ENCODE measurements at places on chromosomes 1 and 21. TPM values are rescaled to one million over a fixed set of nuclear protein-coding genes. Genes with fewer than 3 reads are reported as not detected.

Gene KLF17
- total RNA-seq: not detected

Gene LCE3A
- not detected for total RNA-seq

Gene CASZ1
- total RNA-seq: 45.0 TPM

Gene LAX1
- 1.2 TPM for total RNA-seq

Gene GALNT2
- 67.3 TPM for total RNA-seq

Gene PGLYRP4
- not detected for total RNA-seq

DNA sequence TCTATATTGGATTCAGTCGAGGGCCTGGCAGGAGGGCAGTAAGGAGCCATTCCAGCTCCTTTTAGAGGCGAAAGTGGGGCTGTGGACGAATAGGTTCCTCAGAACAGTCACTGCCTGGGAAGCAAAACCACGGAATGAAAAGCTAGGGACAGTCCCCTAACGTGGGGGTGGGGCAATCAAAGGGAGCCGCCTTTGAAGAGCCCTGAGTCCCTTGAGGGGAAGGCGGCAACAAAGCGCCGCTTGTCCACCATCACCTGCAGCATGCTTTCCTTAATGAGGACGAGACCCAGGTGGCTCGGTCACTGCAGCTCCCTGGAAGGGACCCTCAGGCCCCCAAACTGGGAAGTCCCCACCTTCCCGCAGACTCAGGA lies 184.7 kb downstream of the ETS2 start:
- peak; percentile 56 for DNase-seq

DNA sequence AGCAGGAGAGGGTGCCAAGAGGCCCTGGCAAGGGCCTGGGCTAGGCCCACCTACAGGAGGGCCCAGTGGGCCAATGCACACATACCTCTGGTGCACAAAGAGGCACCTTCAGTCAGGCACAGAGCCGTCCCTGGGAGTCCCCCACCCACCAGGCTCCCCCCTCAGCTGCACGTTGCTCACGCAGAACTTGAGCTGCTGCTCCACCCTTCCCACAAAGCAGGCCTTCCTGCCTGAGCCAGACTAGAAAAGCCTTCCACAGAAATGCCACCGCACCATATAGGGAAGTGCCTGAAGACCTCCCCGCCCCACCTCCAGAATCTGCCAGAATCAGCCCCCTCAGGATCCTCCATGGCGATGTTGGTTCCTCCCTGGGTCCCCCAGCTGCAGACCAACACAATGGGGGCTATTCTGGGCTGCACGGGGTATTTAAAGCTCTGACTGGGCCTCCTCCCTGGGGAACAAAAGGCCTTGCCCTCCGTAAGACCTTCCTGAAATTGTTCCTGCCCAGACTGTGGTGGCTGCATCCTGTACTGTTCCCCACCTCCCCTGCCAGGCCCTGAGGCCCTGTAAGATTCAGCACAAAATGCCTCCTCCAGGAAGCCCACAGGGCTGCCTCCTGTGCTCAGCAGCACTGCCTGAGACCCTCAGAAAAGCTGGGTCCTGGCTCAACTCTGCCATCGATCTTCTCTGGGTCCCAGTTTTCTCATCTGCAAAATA lies 27.2 kb downstream of the HSPG2 start:
- no peak for DNase-seq

DNA sequence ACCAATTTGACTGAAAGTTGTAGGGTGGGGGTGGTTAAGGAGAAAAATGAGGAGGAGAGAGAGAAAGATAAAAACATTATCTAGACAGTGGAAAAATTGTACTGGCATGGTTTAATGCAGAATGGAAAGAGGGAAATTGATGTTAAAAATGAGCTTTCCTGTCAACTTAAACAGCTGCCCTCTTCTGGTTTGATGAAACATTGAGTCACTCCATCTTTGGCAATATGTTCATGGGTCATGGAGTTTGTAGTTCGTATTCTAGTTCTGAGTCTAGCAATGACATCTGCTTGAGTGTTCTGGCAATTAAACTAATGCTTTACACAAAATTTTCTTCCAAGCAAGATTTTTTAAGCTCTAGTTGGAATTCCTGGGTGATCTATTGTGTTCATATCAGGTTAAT lies 9.6 kb downstream of the ZNF648 start:
- no peak for DNase-seq

DNA sequence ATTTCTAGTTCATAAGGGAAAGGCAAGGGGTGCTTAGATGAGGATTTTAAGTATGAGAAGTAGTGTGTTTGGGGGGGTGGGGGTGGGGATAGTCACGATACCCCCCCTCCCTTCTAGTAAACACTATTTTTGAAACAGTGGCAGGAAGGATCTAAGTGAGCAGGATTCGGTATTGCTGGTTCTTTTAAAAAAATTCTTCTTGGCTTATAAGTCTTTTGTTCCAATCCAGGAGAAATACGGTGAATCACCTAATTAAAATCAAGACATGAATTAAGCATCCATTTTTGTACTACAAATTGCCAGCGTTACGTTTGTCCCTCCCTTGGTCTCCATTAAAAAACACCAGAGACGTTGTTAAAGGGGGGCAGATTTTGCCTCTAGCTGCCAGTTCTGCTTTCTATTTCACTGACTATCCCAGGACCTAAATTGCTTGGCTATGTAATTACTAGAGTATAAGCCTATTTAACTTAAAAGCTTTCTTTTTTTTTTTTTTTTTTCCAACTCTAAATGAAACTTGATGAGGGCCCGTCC lies 911 bp downstream of the LMO4 start:
- no peak for DNase-seq

- no peak for DNase-seq
Measured at GRCh38 chr1:70220517-70221237, 503 bp upstream of the SRSF11 start.

GRCh38 chr1:72100771-72101170 lies 181.6 kb downstream of the NEGR1 start:
- DNase-seq: no peak

DNA sequence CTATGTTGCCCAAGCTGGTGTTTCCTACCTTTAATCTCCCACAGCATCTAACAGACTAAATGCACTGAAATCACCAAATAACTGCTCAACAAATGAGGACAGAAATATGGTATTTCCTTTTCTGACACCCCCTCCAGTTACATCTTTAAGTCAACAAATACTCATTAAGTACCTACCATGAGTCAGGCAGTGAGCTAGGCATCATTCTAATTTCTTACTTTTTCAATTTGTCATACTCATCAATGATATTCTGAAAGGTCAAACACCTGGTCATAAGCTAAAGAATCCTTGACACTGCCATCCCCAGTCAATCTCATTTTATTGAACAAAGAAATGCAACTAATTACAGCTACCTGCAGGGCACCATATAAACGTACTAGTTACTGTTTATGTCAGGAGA lies 36.6 kb downstream of the LUZP1 start:
- no peak for DNase-seq

GRCh38 chr1:26824731-26825130 lies 1.8 kb upstream of the ZDHHC18 start:
- DNase-seq: no peak

DNA sequence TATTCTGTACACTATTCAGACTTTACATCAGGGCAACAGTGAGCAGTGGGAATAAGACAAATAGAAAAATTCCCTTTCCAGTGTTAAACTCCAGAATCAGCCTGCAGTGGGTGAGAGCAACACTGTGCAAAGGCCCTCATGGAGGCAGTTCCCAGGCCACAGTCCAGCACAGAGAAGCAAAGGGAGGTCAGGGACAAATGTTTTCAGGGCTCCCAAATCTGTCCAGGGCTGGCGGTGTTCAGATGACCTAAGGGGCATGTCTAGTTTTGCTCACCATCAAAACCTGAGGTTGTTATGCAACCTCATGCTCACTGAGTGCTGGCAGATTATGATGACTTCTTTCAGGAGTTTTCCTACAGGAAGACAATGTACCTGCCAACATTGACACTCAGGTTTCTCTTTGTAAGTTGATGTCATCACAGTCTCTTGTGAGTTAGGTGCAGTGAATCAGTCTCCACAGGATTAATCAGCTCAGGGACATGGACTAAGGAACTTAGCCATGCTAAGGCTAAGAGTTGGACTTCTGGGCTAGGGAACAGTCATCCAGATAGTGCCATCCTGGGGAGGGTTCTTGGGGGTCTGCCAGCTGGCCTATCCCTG lies 3.6 kb upstream of the LCE5A start:
- no peak for DNase-seq

DNA sequence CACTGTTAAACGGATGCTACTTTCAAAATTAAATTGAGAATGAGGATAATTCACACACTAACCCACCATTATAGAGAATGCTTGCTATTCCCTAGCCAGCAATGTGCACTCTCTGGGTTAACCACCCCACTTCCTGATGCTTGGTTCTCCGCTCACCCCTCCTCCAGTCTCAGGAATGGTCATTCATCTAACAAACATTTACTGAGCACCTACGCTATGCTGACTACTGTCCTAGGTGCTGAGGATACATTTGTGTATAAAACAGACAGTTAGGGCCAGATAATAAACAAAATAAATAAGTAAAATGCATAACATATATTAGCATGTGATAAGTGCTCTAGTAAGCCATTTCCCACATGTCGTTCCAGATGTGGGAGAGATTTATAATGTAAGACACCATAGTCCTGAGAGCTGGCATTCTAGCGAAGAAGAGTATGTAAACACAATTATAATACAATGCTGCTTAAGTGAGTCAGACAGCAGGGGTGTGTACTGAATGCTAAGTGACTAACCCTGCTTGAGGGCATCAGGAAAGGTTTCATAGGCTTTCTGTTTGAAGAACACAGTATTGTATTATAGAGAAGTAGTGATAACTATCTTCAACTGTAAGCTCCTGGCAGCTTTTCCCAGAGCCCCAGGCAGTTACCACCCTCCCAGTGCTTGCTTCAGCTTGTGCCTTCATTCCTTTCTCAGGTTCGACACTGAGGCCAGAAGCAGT lies 126.7 kb upstream of the CACHD1 start:
- DNase-seq: no peak

GRCh38 chr1:197327776-197328364 lies 59.8 kb downstream of the CRB1 start:
- DNase-seq: no peak

DNA sequence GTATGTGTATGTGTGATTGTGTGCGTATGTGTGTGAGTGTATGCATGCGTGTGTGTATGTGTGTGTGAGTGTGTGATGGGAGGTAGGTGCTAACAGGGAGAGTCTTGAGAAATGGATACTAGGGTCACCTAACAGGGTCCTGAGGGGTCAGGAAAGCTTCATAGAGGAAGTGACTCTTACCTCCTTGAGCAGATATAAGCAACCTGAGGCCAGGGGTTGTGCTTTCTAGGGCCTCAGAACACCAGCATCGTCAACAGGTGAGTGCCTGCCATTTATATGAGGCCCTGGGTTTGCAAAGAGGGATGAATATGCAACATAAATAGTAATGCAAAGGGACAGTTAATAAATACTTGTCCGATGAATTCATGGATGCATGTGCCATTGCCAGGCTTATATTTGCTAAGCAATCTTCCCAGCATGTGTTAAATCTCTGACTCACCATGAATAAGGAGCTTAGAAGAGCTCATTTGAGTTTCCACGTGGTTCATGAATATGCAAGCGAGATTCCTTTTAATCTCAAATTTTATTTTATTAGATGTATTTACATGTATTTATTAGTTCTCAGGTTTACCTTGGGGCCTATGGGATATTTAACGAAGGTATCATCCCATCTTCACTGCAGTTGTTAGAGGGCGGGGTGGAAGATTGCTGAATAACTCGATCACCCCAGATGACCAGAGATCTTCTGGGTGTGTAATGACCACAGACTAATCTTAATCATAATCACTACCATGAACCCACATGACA lies 438.3 kb downstream of the CAMTA1 start:
- DNase-seq: no peak

GRCh38 chr1:182610606-182611194 lies 6.5 kb upstream of the RGS16 start:
- no peak for DNase-seq

- no peak for DNase-seq
Measured at GRCh38 chr1:179253286-179253972, 24.0 kb upstream of the ABL2 start.

- DNase-seq: no peak
Measured at GRCh38 chr1:191709215-191709614, 449.0 kb upstream of the RGS18 start.

DNA sequence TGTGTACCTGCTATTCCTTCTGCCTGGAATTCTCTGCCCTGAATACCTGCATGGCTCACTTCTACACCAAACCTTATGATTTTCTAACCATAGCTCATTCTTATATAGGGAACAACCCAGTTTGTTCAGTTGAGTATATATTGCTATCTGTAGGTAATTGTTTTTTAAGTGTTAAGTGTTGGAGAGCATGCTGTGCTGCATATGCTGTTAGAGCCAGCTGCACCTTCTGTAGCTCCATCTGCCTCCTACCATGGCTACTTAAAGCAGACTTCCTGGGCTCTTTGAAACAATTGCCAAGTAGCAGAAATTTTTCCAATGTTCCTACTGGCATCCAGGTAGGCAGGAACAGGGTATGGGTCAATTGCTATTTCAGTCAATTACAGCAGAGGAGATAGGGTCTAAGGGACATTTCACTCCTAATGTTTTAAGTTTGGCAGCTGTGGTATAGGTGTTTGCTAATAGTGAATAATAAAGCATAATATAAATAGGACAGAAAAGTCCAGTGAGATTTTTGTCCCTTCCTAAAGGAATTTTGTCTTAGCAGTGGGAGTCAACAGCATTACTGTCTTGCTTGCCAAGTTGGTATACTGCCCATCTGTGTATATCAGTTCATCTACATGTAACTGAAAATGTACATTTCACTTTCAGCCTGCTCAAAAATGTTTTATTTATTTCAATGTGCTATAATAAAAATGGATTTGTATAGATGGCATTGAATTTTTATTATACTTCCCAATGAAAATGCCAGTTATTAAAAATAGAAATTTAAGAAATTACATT lies 34.0 kb upstream of the C1orf115 start:
- DNase-seq: no peak

DNA sequence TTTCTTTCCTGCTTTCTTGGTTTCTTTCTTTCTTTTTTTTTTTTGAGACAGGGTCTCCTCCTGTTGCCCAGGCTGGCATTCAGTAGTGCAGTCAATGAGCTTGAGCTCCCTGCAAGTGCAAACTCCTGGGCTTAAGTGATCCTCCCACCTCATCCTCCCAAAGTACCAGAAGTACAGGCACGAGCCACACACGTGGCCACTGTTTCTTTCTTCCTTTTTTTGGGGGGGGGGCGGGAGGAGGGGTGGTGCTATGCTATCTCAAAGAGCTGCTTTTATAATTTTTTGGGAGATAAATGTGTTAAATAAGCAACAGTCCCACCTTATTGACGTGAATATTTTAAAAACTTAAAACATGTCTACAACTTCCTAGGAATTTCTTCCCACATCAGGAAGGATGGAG lies 42.2 kb downstream of the AK4 start:
- DNase-seq: no peak

- DNase-seq: no peak
Measured at GRCh38 chr21:27648560-27648959, 681.7 kb upstream of the ADAMTS5 start.

DNA sequence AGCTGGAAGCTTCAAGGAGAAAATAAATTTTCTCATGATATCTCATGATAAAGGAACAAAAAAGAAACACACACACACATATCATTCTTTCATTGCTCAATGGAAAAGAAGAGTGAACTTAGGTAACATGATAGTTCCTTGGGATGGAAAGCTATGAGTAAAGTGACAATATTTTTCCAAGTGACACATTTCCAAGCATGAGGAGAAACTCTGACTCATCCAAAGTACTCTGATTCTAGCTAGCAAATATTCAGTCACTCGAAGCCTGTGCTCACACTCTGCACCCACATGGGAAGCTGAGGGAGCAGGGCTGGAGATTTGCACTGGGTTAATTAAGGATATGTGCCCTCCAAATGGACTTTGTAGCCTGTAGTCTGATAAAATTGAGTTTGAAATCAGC lies 222.4 kb downstream of the LRRC40 start:
- DNase-seq: no peak
